Stimulated activated CD4-positive, alpha-beta T cell treated with anti-CD3 and anti-CD28 coated beads, TNF-alpha, amount 100 ng/mL, for 24 hours (primary cell): ENCODE measurements at places on chromosomes 4 and X.

GRCh38 chr4:59597536-59598329 is 1602.4 kb upstream of the ADGRL3 start:
- no peak for DNase-seq

DNA sequence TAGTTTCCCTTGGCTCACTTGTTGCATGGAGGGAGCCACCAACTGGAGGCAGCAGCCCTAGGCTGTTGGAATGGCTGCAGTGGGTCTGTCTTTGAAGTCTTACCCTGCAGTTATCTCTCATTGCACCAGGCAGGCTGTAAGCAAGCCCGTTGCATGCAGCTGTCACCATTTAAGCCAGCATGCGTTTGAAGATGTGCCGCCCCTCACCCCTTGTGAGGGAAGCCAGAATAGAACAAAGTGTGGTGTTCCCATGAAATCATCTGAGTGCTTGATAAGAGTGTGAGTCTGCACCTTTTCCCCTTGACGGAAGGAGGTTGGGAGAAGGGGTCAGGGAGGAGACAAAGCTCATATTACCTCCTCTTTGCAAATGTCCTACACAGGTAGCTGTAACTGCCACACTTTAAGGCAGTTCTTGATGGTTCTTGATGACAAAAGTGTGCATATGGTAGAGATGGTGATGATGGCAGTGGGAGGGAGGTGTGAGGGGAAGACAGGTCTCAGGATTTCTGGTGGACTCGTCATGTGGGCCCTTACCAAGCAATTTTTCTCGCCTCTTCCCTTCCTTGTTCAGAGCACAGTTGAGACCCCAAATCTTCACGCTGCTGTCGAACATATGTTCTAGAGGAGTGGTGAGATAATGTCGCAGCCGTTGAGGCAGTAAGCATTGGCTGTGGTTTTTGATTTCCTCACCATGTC is 191.4 kb upstream of the LEF1 start:
- DNase-seq: no peak

- no peak for DNase-seq
These were observed 6.2 kb downstream of the NEIL3 start for GRCh38 chr4:177315767-177316464.

DNA sequence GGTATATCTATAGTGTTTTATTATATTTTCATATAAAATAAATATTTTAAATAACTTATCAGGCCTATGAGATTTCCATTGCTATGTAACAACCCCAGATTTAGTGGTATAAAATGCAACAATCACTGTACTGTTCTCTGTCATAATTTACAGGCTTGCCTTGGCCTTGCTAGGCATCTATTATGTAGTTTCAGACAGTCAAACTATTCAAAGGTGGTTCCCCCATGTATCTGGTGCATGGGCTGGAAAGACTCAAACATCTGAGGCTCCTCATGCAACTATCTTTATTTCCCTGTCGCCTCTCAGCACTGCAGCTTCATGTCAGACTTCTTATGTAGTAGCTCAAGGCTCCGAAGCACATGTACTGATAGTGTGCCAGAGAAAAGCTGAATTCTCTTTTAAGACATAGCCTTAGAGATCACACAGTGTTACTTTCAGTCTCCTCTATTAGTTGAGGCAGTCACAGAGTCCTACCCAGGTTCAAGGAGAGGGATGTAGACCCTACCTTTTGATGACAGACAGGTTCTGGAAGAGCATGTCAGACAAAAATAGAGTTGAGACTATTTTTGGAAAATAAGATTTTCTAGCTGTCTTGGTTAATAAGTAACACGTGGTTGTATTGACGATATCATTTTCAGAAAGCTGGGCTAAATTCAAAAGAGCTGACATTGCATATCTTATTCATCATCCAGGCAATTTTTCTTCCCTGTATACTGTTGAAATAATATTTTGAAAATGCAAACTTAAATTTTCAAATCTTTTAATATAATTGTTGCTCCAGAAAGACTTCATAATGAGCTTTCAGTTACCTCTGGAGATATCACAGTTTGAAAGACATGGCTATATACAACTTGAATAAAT is 19.4 kb downstream of the MTTP start:
- no peak for DNase-seq

- DNase-seq: no peak
These were observed 31.7 kb downstream of the BBS12 start for GRCh38 chr4:122764071-122764820.
